ENCODE measurements at places on chromosomes 3 and 15. TPM values are rescaled to one million over a fixed set of nuclear protein-coding genes. Genes with fewer than 3 reads are reported as not detected.

DNA sequence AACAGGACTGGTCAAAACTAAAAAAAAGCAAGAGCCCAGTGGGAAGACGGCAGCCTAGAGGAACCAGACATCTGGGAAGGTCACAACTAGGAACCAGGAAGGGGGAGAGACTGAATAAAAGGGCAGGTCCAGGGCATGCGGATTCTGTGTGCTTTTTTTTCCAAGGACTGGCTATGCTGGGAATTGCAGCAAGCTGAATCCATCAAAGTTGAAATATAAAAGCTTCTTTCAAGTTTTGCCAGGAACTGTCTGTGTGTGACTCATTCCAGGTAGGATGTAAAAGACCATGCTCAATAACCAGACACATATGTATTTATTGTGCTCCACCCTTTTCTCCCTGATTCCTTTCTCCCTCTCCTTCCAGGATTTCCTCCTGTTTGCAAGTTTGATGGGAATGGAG lies 47.9 kb upstream of the CCDC80 start:
- no peak for DNase-seq

DNA sequence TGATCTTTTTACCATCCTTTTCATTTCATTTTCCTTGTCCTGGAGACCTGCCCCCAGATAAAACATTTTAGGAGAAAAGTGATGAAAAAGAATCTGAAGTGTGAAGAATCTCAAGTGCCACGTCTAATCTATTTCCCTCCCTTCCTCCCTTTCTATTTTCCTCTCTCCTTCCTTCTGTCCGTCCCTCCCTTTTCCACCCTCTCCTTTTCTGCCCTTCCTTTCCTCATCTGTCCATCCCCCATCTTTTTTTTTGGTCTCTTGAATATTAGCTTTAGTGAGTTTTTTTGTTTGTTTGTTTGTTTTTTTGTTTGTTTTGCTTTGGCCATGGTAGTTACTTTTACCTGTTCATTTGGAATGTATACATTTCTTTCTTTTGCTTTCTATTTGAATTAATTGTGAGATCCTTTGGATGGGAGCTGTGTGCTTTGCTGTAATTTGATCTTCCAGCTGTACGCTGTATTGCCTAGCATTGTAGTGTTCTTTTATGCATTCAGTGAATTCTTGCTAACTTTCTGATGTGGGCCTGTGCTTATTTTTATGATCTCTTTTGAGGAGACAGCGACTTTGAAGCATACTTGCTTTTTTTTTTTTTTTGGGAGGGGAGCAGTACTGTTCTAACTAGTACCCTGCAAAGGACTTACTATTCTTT lies 19.2 kb downstream of the CDIN1 start:
- DNase-seq = no peak

- no peak for DNase-seq
Measured at GRCh38 chr15:72671525-72671924, 14.5 kb downstream of the HIGD2B start.

- peak; percentile 14 for DNase-seq
Measured at GRCh38 chr3:158127250-158128219, 17.6 kb downstream of the RSRC1 start.

DNA sequence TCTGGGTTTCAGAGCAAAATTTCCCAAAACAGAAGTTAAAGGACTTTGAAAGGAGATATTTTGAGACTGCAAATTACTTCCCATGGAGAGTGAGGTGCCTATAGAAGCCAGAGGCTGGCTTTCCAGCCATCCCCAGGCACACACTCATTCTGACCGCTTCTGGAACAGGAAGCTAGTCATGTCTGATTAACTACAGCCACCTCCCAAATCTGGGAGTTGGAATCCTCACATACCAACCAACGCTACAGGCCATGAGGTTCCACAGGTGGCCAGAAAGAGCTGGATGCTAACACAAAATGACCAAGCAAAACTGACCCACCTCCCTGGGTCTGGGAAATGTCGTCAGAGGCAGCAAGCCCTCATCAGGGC lies 87.2 kb downstream of the SNRK start:
- DNase-seq = no peak

Gene GP5
- not detected for total RNA-seq

DNA sequence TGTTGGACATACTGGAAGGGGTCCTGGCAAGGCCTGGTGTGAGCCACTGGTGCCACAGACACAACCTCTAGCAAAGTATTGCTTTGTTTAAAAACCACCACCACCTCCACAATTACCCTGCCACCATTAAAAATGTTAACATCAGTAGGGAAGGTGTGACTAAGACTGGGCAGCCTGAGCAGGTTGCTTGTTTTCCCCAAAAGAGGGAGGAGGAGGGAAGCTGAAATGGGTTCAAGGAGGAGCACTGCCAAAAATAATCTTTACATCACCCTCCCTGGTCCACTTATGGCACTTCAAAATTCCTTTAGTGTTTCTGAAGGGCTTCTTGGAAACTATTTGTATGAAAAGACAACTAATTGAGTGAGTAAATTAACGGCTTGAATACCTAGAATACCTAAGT lies 99.8 kb upstream of the FGF7 start:
- DNase-seq = no peak

Gene SNX33
- total RNA-seq = 5.8 TPM

DNA sequence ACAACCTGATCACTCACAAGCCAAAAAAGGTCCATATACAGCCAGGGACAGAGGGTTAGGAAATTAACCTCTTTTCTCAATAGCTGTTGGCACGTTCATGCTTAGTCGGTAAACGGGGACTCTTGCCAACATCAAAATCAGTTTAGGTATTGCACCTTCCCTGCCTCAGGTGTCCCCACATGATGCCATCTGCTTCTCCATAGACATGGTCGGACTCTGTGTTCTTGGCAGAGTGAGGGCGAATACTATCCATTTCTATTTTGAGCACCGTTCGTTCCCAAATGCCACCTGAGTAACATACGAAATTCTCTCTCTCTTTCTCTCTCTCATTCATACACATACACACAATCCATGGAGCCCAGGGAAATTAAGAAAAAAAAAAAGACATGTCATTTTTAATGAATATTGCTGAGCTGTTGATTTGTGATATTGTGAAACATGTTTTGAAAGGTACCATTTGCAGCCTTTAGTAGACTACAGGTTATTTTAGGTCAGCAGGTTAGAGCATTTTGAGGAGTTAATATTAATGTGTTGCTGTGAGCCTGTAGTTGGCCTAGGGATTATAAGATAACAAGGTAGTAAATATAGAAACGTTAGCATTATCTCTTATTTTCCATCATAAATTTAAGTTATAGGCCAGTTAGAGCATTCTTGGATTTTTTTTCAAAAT lies 78.5 kb downstream of the GHSR start:
- DNase-seq = no peak

DNA sequence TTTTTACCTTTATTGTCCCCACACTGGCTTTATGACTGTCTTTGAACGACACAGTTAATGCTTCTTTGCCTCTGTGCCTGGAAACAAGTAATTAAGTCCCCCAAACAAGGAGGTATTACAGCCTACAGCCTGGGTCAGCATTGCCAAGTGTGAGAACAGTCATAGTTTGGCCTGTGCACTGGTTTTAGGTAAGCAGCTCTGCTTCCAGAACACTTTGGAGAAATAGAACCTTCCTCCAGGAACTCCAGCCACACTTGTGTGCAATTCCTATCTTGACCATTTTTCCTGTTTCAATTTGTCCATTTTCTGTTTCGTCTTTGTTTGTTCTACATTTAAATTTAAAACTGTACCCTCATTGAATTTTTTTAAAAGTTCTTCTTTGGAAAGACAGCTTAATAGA lies 568.2 kb downstream of the TUSC7 start:
- no peak for DNase-seq

DNA sequence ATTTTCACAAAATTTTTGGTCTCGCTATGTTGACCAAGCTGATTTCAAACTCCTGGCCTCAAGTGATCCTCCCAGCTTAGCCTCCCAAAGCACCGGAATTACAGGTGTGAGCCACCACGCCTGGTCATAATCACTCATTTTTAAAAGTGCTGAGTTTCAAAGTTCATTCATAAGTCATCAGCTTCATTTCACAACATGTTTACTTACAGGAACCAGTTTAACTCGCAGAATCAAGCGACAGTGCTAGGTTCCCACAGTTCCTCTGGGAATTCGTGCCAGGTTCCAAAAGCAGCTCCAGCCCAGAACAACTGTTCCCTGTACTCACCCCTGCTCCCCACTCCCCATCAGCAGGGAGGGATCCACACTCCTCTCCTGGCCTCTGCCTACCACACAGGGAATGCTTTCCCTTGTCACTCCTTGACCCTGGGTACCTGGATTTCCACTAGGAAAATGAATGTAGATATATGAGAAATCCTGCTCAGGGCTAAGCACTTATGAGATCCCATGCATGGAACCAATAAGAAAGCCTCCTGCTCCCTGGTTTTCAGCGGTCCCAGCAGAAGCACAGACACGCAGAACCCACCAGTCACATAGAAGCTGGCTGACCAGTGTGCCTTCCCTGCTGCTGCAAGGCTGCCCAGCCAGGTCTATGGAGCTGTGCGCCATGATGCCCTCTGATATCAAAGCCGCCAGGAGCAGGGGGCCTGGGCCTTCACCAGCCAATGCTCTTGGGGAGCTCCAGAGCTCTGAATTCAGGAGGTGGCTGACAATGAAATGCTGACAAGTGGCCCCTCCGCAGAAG lies 72.3 kb downstream of the ITGB5 start:
- no peak for DNase-seq

GRCh38 chr3:186638259-186638658 lies 1.9 kb upstream of the FETUB start:
- no peak for DNase-seq

- peak; percentile 50 for DNase-seq
Measured at GRCh38 chr3:141644931-141645330, 93.2 kb upstream of the RNF7 start.

- no peak for DNase-seq
Measured at GRCh38 chr3:21750080-21750696, 822 bp downstream of the ZNF385D start.

DNA sequence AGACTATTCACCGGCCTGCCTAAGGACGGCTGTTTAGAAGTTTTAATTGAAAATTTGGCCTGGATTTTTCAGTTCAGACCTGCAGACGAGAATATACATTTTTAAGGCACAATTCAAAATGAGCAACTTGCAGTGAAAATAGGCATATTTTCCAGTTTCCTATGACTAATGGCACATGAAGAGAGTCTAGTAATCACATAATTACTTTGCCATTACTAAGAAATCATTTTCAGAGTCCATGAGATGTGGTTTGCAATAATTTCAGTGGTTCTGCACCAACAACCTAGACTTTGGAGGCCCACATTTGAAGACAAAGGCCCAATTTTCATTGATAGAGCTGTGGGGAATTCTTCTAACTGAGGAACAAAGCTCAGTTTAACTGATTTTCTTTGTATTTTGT lies 205.3 kb downstream of the SOX2 start:
- no peak for DNase-seq

DNA sequence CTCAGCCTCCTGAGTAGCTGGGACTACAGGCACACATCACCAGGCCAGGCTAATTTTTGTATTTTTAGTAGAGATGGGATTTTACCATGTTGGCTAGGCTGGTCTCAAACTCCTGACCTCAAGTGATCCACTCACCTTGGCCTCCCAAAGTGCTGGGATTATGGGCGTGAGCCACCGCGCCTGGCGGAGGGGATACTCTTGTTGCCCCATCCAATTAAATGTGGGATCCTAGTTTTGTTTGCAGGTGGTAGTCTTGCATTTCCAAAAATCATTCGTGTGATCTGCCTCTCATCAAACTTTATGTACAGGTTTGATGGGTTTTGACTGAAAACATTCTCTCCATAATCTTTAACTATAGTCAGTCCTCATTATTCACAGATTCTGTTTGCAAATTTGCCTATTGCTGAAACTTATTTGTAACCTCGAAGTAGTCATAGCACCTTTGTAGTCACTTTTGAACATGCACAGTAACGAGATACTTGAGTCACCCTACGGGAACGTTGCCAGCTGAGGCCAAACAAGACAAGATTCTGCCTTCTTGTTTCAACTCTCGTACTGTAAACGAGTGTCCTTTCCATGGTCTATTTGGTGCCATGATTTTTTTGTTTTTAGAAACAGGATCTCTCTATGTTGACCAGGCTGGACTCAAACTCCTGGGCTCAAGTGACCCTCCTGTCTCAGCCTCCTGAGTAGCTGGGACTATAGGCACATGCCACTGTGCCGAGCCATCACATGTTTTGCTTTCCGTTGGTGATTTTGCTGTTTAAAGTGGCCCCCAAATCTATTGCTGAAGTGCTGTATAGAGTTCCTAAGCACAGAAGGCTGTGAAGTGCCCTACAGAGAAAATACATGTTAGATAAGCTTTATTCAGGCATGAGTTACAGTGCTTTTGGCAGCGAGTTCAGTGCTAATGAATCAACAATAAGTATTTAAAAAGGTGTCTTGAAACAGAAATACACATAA lies 8.1 kb upstream of the MAPK6 start:
- DNase-seq = peak; percentile 78

GRCh38 chr3:182514236-182514964 lies 278.9 kb upstream of the ATP11B start:
- no peak for DNase-seq

DNA sequence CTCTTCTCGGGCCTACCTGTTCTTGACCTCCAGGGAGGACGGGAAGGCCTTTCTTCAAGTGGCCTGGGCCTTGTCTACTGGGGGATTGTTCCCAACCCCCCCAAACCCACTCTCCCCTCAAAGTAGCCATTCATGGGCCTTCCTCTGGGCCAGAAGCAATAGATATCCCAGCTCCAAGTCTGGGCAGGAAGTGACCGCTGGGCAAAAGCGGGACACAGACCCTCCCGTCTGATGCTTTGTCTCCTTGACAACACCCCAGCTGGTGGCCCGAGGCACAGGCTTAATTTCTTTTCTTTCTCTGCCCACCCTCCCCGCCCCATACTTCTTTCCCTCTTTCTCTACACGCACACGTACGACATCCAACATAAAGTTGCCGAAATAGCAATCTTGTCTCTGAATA lies 41.4 kb upstream of the FEZF2 start:
- DNase-seq = no peak

DNA sequence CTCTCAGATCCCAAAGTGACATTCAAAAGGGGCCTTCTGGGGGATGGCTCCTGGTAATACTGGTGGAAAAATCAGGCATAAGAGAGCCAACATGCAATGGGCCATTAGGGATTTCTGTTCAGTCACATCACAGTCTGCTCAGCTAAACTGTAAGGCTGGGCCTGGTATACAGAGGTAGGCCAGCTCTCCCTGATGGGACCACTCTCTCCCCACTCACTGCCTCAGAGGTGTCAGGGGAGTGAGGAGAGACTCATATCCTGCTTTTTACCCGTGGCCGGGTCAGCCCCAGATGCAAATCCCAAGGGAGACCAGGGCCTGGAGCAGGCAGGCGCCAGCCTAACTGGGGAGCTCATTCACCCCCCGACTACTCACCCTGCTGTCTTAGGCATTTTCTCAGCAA lies 48.1 kb upstream of the TPM1 start:
- no peak for DNase-seq

GRCh38 chr3:118977118-118977517 lies 57.5 kb downstream of the IGSF11 start:
- DNase-seq = no peak

GRCh38 chr3:41394896-41395295 lies 195.6 kb downstream of the CTNNB1 start:
- DNase-seq = no peak

All from H4 (cell line).